ENCODE measurements at places on chromosomes 16 and 17. TPM values are rescaled to one million over a fixed set of nuclear protein-coding genes. Genes with fewer than 3 reads are reported as not detected.

DNA sequence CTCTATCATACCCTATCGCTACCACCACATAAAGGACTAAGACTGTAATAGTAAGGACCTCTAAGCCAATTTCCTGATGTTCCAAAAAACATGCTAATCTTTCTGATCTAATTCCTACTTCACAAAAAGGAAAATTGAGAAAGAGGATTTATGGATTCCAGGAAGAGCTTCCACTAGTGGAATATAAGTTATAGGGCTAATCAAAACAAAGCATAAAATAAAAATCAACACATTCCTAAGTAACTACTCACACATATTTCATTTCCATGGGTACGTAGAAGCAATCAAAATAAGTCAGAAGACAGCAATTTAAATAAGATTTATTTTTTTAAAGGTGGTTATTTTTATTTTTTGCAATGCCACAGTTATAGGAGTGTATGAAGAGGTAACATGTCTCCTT, 12.4 kb downstream of the CCDC43 start:
- H3K4me3 ChIP-seq = no peak overlapping the region
- no peak overlapping the region for H3K27ac ChIP-seq
- DNase-seq = no peak

DNA sequence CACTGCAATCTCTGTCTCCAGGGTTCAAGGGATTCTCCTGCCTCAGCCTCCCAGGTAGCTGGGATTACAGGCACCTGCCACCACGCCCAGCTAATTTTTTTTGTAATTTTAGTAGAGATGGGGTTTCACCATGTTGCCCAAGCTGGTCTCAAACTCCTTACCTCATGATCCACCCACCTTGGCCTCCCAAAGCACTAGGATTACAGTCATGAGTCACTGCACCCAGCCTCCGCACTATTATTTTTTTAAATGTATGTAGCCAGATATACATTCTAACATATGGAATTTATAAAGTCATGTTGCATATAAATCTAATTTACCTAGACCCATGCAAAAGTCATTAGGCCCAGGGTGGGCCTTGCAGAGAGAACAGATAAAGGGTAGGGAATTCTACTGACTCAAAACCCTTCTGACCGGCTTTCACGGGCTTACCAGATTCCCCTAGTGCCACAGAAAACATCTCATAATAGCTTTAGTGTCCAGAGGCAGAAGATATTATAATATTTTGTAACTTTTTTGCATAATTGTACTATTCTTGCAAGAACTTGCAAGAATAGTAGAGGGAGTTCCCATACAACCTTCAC, 20.5 kb upstream of the HELZ start:
- H3K4me3 ChIP-seq = no peak overlapping the region
- peaks cover 5% of the 10 kb centered on the region for H3K4me1 ChIP-seq
- no peak overlapping the region for H3K27ac ChIP-seq
- H3K36me3 ChIP-seq = no peaks in the 10 kb centered on the region
- H3K27me3 ChIP-seq = no peaks in the 10 kb centered on the region
- peak; percentile 0 for DNase-seq

DNA sequence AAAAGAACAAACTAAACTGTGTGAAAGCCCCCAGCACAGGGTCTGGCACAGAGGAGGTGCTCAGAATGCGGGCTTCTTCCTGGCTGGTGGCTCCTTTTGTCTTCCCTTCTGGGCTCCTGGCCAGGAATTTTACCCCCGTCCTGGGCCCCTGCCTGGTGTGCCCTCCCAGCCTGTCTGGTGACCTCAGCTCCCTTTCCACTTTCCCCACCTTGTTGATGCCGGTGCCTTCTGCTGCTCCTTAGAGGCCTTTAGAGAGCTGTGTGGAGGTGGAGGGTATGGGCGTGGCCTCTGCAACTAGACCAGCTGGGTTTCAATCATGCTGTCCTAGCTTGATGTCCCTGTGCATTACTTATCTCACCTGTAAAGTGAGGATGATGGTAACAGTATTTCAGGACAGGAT, 16.8 kb downstream of the PIRT start:
- no peaks in the 10 kb centered on the region for H3K27me3 ChIP-seq
- H3K36me3 ChIP-seq = no peaks in the 10 kb centered on the region
- no peak for DNase-seq
- no peak overlapping the region for H3K27ac ChIP-seq

- peak overlapping the region; percentile 8 for H3K27ac ChIP-seq
- H3K4me1 ChIP-seq = no peaks in the 10 kb centered on the region
- H3K36me3 ChIP-seq = no peaks in the 10 kb centered on the region
Measured at GRCh38 chr17:40915721-40916256, 21.7 kb downstream of the KRT23 start.

DNA sequence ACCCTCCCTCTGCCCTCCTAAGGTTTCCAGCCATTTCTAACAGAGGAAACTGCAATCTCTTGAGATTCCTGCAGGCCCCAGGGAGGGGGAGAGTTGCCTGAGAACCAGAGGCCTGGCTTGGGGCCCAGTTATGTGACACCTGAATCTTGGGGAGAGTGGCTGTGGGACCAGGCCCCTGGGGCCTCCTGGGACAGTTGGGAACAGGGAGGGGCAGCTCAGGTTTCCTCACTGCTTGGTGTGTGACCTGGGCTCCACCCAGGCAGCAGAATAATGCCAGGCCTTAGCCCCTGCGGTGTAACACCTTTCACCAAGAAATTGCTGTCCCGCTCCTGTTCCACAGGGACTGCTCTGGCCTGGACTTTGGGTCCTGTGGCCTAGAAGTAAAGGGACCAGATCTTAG, 44.3 kb upstream of the CRHR1 start:
- no peak overlapping the region for H3K27ac ChIP-seq

DNA sequence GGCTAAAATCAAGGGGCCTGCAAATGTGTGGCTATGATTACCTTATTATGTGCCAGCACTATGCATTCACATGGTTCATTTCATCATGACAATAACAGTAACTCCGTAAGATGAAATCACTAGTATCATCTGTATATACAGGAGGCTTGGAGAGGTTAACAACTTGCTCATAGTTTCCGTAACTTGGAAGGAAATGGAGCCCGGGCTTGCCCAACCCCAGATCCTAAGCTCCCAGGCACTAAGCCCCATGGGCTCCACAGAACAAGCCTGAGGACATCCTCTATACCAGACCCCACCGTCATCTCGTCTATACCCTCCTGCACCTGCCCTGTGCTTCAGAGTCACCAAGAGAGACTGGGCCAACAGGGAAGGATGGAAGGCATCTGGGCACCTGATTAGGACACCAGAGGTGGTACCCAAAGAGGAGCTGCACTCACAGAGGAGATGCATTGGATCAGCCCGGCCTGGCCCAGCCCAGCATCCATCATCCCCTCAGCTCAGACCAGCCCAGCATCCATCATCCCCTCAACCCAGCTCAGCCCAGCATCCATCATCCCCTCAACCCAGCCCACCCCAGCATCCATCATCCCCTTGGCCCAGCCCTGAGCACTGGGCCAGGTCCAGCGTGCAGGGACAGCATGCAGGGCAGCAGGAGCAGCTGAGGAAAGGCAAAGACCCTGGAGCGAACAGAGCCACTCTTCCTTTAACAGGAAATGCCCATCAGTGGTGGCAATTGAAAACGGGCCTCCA, 28.5 kb downstream of the NSMCE1 start:
- peaks cover 84% of the 10 kb centered on the region for H3K4me1 ChIP-seq
- DNase-seq = peak; percentile 42
- no peaks in the 10 kb centered on the region for H3K36me3 ChIP-seq

- peaks cover 43% of the 10 kb centered on the region for H3K4me1 ChIP-seq
- peak overlapping the region; percentile 72 for H3K27ac ChIP-seq
- no peaks in the 10 kb centered on the region for H3K36me3 ChIP-seq
- no peak overlapping the region for H3K4me3 ChIP-seq
- H3K27me3 ChIP-seq = no peaks in the 10 kb centered on the region
Measured at GRCh38 chr17:38430316-38430715, 2.1 kb downstream of the ARHGAP23 start.

DNA sequence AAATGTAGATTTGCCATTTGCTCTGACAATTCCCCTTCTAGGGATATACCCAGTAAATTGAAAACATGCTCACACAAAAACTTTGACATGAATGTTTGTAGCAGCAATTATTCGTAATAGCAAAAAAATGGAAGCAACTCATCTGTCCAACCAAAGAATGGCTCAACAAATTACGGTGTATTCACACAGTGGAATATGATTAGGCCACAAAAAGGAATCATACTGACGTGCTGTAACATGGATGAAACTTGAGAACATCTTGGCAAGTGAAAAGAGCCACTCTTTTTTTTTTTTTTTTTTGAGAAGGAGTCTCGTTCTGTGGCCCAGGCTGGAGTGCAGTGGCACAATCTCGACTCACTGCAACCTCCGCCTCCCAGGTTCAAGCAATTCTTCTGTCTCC, 24.1 kb upstream of the SPNS3 start:
- H3K4me1 ChIP-seq = no peaks in the 10 kb centered on the region
- no peak for DNase-seq

Gene TBC1D3I
- 0.72 TPM for total RNA-seq

Gene ZNF750
- total RNA-seq = 5.6 TPM

Gene EPX
- not detected for total RNA-seq
